Natural killer cell treated with Interleukin-12 subunit alpha and Interleukin-12 subunit beta and Interleukin-15 and Interleukin-18, amount 100 ng/mL, for 72 hours (primary cell): ENCODE measurements at places on chromosomes 12 and 14.

GRCh38 chr12:55974308-55974730 lies 441 bp downstream of the RAB5B start:
- DNase-seq: no peak

DNA sequence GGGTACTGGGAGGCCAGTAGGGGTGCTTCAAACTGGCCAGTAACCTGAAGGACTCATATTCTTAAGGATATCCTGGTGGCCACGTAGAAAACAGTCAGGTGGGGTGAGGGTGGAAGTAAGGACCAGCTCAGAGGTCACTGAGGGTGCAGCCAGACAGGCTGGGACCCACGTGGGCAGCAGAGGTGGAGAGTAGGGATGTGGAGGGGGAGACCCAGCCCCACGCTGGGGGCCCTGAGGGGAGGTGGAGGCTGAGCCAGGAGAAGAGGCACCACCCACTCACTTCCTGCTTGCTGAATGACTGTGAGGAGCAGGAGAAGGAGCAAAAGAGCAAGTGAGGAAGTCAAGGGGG lies 12.6 kb upstream of the SERPINA3 start:
- no peak for DNase-seq

GRCh38 chr12:3987571-3987970 lies 114.4 kb upstream of the PARP11 start:
- no peak for DNase-seq

- DNase-seq: peak; percentile 68
Measured at GRCh38 chr14:92577321-92577742, 63.8 kb downstream of the RIN3 start.
